Pulmonary artery endothelial cell (primary cell): ENCODE measurements at places on chromosomes 2 and 18. TPM values are rescaled to one million over a fixed set of nuclear protein-coding genes. Genes with fewer than 3 reads are reported as not detected.

Gene REG3G
- total RNA-seq, result not detected in 2 replicates

Gene PAX3
- total RNA-seq, result not detected in 2 replicates

Gene ELOA2
- not detected in 2 replicates for total RNA-seq

Gene KHK
- total RNA-seq, result 2.1 and 4.6 TPM in 2 replicates

Gene RTP5
- not detected in 2 replicates for total RNA-seq

Gene HJURP
- 13.1 and 30.9 TPM in 2 replicates for total RNA-seq

Gene SERPINB3
- total RNA-seq, result not detected in 2 replicates

Gene ALPG
- not detected in 2 replicates for total RNA-seq

Gene VIT
- total RNA-seq, result 0.46 and 0.66 TPM in 2 replicates

Gene PTPRN
- total RNA-seq, result not detected in 2 replicates

Gene CAPN10
- 28.9 and 30.3 TPM in 2 replicates for total RNA-seq

Gene TET3
- total RNA-seq, result 3.8 and 4.3 TPM in 2 replicates

Gene NT5DC4
- not detected in 2 replicates for total RNA-seq

Gene POTEJ
- total RNA-seq, result 0.04 and 0.07 TPM in 2 replicates

Gene ALKAL2
- total RNA-seq, result not detected in 2 replicates

Gene CTIF
- 15.2 and 17.7 TPM in 2 replicates for total RNA-seq

Gene DOK6
- total RNA-seq, result under 0.01 TPM in 1 of 2 replicates, not detected in the other

Gene PMAIP1
- 13.7 and 20.6 TPM in 2 replicates for total RNA-seq

Gene DSG1
- not detected in 2 replicates for total RNA-seq

Gene TMEM17
- 0.63 and 1.5 TPM in 2 replicates for total RNA-seq

Gene CCDC141
- under 0.01 TPM in 1 of 2 replicates, not detected in the other for total RNA-seq

Gene CRYGC
- not detected in 2 replicates for total RNA-seq

Gene TFCP2L1
- not detected in 2 replicates for total RNA-seq

Gene GALNT14
- not detected in 2 replicates for total RNA-seq

Gene PROM2
- 0.07 and 0.14 TPM in 2 replicates for total RNA-seq

Gene ANKRD30B
- not detected in 2 replicates for total RNA-seq

Gene CCDC74B
- total RNA-seq, result 1.2 and 1.5 TPM in 2 replicates

Gene CCDC85A
- 16.2 and 29.1 TPM in 2 replicates for total RNA-seq
